8988T (cell line): ENCODE measurements at places on chromosomes 12 and 14.

DNA sequence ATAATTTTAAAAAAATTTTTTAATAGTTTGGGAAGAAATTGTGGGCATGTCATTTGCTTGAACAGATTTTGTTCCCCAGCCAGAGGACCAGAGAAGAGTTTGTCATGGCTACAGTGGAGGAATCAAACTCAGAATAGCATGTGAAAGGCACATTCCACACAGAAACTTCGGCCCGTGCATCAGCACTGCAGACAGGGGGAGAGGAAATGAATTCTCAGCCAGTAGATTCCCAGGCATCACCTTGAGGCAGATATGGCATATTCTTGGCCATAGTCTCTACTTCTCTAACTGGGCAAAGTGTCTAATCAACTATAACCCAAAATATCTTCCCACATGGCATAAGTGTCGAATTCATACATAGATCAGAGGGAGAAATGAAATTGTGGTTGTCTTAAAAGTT, 153.3 kb downstream of the PRKCH start:
- no peak for DNase-seq

DNA sequence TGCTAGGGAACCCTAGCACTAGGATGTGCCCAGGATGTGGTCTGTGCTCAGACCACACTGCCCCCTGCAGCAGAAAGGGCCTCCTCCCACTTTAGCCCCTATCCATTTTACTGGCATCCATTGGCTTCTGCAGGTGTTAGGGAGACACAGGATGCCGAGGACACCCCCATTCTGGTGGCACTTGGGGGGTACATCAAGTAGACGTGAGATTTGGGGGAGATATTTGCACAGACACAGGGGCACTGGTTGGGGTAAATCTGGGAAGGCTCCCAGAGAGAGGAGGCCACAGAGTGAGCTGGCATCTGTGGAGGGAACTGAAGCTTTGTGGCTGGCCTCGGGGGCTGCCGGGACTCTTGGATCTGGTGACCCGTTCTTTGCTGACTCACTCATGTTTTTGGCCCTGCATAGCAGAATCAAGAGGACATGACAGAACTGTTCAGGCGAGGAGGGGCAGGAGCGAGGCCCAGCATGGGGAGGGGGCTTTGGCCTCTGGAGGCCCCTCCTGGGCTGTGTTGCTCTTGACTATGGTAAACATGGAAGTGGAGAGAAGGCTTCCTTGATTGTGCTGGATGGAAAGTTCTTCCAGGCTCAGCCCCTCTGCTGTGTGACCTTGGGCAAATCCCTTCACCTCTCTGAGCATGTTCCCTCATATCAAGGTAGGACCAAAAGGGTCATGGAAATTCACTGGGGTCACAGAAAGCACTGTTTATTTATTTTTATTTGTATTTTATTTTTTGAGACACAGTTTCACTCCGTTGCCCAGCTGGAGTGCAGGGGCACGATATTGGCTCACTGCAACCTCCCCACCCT, 1.8 kb downstream of the PLBD2 start:
- DNase-seq: no peak

- DNase-seq: peak; percentile 31
These were observed 1.3 kb upstream of the RASSF3 start for GRCh38 chr12:64608901-64609535.

GRCh38 chr12:23659131-23659530, 290.3 kb downstream of the SOX5 start:
- DNase-seq: no peak

DNA sequence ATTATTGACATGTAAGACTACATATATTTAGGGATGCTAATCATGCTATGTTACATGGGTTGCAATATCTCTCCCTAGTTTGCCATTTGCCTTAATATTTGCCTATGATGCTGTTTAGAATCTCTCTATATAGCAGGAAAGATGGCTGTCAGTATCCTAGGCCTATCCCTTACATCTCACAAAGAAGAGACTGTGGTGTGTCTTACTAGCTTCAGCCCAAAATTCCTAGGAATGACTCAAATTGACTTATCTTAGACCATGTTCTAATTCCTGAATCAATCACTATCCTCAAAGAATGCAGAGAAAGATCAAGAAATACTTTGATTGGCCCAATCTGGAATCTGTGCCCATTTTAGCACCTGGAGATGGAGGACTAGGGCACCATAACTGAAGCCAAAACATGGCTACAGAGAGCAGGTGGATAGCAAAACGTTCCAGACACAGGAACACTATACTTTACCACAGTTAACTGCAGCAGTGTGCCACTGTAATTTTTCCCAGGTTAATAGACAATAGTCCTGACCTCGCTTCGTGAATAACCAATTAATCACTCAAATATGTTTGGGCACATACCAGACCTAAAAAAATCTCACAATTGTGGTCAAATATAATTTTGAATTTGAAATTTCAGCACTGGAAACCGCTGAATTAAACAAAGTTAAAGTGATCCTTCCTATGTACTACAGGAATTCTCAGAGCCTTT, 32.7 kb upstream of the GLIPR1 start:
- DNase-seq: no peak

DNA sequence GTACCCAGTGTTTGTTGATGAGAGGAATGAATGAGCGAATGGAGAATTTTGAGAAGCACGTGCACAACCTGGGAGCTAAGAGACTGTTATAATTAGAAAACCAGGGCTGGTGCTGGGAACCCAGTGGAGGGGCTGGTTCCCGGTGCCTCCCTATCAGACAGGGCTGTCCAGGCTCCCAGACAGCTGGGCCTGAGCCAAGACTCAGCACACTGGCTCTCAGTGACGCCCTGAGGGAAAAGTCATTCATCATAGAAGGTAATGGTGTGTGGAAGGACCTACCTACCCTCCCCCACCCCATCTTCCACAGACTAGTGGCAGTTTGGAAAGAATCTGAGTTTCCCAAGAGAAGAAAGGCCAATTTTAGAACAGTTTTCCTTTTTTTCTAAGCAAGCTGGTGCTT, 34.7 kb downstream of the KCNA5 start:
- DNase-seq: no peak

DNA sequence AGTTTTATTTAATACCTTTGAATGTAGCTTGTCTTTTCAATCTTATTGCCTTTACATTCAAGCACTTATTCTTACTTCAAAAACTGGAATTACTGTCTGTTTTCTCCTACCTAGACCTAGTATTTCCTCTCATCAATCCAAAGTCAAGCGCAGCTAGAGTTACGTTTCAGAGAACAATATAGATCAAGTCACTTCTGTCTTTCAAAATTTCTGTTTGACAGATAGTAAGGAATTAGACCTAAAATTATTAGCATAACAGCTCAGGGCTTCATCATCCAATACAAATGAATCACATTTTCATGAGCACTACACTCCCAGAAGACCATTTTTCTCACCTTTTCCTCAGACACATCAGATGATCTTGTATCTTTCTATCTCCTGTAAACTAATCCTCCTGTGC, 170.6 kb downstream of the CCDC59 start:
- no peak for DNase-seq

DNA sequence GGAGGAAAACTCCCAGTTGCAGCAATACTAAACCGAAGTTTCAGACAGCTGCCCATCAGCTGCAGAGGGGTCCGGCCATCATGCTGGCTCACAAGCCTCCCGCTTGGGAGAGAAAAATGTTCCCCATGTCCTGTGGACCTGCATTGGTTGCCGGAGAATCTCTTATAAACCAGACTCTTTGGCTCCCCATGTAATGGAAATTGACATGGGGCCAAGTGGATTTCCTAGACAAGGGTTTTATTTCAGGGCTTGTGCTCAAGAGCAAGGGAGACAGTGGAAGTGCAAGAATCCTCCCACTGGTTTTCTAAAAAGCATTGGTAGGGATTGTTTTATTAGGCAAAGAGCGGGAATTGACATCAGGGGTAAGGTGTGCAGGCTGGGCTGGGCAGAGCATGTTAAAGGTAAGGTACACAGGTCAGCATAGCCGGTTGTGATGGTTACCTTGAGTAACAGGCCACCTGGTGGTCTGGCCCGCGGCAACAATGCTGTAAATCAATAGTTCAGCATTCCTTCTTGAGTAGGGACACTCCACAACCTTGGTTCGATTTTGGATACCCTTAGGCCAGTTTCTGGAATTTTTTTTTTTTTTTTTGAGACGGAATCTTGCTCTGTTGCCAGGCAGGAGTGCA, 135.4 kb downstream of the UNC79 start:
- DNase-seq: no peak

GRCh38 chr14:98138666-98139065, 1133.3 kb downstream of the BCL11B start:
- DNase-seq: no peak

- DNase-seq: no peak
These were observed 38.5 kb downstream of the SPTB start for GRCh38 chr14:64841121-64841651.

DNA sequence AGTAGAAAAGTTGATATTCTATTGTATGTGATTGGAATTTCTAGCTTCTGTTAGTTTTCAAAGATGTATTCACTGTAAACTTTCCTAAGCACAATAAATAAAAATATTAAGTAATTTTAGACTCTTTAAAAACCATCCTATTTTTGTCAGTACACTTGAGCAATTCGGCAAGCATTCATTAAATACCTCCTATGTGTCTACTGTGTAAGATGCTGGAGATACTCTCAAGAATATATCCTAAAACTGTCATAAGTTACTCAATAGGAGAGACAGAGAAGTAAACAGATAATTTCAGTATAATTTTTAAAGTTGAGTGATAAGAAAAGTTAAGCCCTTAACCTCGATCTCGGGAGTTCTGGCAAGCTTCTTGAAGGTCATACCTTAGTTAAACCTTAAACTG, 46.1 kb downstream of the FANCM start:
- DNase-seq: no peak

DNA sequence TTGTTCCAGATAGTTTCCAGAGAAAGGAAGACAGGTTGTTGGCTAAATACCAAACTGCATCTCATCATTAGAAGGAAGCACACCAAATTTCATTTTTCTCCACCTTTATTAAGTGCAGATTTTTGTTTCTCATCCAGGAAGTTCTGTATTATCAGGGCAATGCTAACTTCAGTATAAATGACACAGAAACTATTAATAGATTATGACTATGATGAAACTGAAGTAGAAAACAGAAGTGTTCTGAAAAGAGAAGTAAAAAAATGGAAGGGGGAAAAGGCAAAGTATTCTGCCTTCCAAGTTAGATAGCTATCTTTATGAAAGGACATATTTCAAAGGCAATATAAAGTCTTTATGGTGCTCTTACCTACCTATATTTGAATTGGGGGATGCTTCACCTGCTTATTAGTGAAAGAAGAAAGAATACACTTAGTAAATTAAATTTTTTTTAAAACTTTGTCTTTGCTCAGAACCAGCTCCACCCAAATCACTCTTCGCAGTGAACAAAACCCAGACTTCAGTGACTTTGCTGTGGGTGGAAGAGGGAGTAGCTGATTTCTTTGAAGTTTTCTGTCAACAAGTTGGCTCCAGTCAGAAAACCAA, 223.9 kb downstream of the PTPRO start:
- DNase-seq: no peak

- DNase-seq: no peak
These were observed 11.1 kb upstream of the RTL1 start for GRCh38 chr14:100914597-100915021.

DNA sequence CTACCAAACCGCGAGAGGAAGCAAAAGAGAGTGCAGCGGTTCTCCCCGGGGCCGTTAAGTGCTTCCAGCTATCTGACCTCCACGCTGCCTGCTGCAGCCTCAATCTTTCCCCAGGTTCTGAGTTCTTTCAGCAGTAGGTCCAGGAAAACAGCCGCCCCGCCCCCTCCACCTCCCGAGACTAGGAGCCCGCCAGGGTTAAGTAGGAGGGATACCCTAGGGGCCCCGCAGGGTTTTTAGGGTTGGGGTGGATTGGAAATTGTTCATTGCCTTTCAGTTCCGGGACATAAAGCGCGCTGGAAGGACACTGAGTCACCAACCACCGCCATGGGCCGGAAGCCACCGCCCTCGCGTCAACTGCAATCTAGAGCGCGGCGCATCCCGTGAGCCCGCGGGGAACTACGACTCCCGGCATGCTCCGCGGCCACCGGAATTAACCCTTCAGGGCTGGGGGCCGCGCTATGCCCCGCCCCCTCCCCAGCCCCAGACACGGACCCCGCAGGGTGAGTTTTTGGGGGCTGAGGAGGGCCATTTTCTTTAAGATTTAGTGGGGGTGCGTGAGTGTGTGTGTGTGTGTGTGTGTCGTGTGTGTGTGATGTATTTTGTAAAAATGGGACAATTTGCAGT, at the start of gene MYL6B:
MYL6B (plus strand) TSS at position 456 of the 624 bp plus-strand sequence. CDS start 1,332 bp downstream, outside the sequence.
- DNase-seq: peak; percentile 87

- no peak for DNase-seq
These were observed 68.7 kb upstream of the TMPO start for GRCh38 chr12:98446682-98447081.

DNA sequence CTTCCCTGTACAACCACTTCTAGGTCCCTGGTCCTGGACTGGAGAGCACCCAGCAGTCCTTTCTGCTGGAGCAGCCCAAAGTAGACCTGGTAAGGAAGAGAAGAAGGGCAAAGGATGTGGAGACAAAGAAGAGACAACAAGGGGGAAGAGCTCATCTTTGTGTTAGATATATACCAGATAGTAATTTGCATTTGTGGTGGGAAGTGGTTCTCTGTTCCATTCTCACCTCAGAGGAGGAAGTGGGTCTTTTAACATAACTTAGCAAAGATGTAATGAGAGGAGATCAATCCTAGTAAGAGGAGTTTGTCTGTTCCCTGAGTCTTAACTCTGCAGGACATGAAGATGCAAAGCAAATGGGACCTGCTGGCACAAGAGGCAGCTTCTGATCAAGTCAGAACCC, 8.0 kb downstream of the CCDC198 start:
- DNase-seq: no peak

GRCh38 chr12:102374190-102374589, 106.2 kb downstream of the IGF1 start:
- no peak for DNase-seq

DNA sequence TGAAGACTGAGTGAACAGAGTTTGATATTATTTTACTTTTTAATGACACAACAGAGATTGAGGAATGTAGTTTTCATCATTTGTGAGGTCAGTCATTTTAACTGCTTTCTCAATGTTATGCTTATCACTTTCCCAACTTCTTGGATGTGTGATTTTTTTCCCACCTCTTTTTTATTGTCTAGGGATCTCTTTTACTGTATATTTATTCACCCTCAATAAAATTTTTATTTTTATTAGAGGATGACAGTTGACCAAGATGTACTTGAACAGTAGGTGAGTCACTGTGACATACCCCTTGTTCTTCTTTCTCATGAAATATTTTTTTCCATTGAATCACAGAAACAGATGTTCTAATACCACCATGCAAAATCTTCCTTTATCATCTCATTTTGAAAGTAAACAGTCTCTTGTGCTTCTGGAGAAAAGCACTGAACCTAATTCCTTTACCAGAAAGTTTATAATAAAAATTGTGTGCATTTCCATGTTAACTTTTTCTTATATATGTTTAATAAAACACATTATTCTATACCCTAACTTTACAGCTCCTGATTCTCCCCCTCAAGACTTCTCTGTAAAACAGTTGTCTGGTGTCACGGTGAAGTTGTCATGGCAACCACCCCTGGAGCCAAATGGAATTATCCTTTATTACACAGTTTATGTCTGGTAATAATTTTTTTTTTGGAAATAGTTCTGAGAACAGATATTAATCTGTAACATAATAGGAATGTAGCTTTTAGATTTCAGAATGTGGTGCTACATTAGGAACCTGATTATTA, 65.9 kb downstream of the PTPRQ start:
- DNase-seq: no peak
